NCI-H2081 treated with DMSO at 0.1 percent for 48 hours (cell line): ENCODE measurements at places on chromosomes 3 and 15.

- DNase-seq, result no peak
These were observed 12.4 kb downstream of the GNB4 start for GRCh38 chr3:179438841-179439240.

DNA sequence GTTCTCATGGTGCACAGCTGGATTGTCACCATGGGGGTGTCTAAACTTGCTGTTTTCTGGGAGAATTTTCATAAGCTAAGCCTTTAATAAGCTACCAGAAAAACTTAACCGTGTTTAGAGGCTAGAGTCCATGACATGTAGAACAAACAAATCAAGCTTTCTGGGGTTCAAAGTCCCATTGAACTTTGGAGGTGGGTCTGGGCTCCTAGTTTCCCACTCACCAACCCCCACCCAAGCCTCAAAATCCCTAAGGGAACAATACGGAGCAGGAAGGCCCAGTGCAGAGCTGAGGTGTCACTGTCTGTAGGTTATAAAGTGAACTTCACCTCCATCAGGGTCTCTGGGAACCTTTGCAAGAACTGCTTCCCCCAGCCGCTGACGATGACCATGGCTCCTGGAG, 25.5 kb downstream of the RTP1 start:
- DNase-seq, result no peak

GRCh38 chr3:95994338-95994737, 820.1 kb upstream of the EPHA6 start:
- no peak for DNase-seq

DNA sequence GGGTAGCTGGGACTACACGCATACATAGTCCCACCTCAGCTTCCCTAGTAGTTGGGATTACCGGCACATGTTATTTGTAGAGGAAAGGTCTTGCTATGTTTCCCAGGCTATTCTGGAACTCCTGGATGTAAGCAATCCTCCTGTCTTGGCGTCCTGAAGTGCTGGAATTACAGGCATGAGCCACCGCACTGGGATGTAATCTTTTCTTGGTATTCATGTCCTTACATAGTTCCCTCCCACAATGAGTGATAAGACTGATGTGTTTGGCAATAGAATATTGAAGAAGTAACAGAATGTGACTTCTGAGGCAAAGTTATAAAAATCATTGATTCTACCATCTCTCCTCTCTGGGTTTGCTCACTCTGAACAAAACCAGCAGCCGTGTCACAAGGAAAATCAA, 22.7 kb upstream of the ALCAM start:
- DNase-seq, result no peak

- DNase-seq, result no peak
These were observed 29.4 kb downstream of the TTC14 start for GRCh38 chr3:180631317-180631716.

- DNase-seq, result no peak
These were observed 408.5 kb downstream of the ERC2 start for GRCh38 chr3:56059731-56060130.

DNA sequence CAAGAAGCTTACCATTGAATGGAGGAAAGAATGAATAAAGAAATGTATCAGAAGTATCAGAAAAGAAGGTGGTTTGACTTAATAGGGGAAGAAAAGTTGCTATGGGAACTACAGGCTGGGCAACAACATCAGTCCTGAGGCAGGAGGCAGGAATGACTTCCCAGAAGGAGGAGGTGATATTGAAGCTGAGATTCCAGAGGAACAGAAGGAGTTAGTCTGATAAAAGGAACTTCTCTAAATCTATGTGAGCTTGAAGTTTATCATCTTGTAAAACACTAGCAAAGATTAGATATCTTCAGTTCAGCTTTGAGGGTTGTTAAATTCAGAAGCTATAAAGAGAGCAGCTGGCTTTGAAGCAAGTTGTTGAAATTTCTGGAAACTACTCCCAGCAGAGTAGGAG, 213.3 kb upstream of the THRB start:
- no peak for DNase-seq

GRCh38 chr15:50458348-50459112, 34.3 kb downstream of the USP8 start:
- no peak for DNase-seq

GRCh38 chr15:89015412-89016097, 72.7 kb upstream of the ABHD2 start:
- no peak for DNase-seq
